CD4-positive, alpha-beta T cell (primary cell): ENCODE measurements at places on chromosomes 6 and 20.

GRCh38 chr6:32369660-32370059, 2.0 kb downstream of the TSBP1 start:
- no peak overlapping the region for H3K4me3 ChIP-seq
- H3K4me1 ChIP-seq = no peaks in the 10 kb centered on the region
- no peaks in the 10 kb centered on the region for H3K27me3 ChIP-seq
- no peak for DNase-seq
- H3K36me3 ChIP-seq = no peaks in the 10 kb centered on the region

DNA sequence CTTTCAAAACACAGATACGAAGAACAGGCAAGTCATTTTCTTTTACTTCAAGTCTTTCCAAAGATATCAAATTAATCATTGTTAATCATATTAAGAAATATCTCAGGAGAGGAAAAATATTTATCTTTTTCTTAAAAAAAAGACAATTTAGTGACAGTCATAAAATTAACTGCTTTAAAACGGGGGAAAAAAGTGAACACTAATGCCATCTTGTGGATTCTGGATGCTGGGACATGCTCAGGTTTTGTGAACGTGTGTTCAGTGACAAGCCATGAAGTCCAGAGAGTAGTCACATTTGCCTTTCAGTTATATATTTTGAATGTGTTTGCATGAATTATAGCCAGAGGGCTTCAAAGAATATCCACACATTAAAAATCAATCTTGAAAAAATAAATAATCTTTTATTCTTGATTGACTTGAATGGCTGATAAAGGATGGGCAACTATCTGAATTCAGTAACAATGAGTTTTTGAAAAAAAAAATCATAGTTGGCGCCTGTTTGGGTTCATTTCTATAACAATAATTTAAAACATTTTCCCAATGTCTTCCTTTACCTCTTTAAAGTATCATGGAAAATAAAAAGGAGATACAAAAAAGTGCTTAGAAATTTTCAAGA, 74.7 kb upstream of the NOX3 start:
- no peak for DNase-seq
- no peaks in the 10 kb centered on the region for H3K4me1 ChIP-seq
- no peaks in the 10 kb centered on the region for H3K27me3 ChIP-seq
- no peaks in the 10 kb centered on the region for H3K36me3 ChIP-seq
- no peak overlapping the region for H3K4me3 ChIP-seq

DNA sequence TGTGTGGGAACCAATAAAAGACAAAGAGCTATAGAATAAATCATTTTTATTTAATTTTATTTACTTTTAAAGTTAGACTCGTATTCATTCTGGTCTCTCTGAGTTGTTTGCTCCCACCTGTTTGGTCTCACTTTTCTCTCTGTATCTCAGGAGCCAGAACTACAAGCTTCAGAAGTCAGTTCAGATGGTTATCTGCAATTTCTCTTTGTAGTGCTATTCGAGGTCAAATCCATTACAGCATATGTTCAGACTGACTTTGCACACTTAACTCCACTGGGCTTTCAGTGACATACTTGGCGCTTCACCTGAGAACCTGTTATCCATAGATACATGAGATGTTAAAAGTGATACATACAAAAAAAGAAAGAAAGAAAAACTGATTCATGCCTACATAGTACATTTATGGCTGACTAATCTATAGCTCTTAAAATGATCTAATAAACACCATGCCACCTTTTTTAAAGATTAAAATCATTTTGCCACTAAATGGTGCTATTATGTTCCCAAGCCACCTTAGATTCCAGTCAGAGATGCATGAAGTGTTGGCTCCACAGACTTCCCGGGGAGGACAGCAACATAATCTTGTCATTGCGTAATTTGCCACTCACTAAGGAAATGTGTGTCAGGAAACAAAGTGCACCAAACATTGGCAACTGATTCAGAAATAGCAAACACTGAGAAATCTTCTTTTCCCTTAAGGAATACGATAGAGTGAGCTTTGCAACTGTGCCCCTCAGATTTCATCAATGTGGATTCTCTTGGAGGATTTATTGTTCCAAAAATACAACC, 396.7 kb downstream of the HACE1 start:
- no peak overlapping the region for H3K27ac ChIP-seq
- no peak for DNase-seq
- H3K4me3 ChIP-seq = no peak overlapping the region

GRCh38 chr6:1043458-1043836, 268.5 kb upstream of the FOXQ1 start:
- no peak overlapping the region for H3K27ac ChIP-seq
- DNase-seq = no peak
- H3K4me3 ChIP-seq = no peak overlapping the region
- H3K27me3 ChIP-seq = peaks cover 9% of the 10 kb centered on the region
- no peaks in the 10 kb centered on the region for H3K36me3 ChIP-seq

DNA sequence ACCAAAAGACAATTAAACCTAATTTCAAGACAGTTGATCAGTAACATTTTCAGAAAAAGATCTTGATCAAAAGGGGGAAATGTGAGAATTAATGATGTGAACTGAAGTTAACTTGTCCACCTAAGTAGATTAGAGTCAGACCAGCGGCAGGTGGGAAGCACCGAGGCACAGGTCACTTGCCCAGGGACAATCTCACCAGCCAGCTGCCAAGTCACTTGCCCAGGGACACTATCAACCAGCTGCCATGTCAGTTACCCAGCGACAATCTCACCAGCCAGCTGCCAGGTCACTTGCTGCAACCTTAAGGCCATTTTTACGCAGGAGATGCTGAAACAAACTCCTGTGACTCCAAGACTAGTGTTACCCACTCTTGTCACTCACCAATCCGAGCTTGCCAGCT, 187.6 kb upstream of the THBS2 start:
- H3K27ac ChIP-seq = no peak overlapping the region
- H3K36me3 ChIP-seq = no peaks in the 10 kb centered on the region
- no peaks in the 10 kb centered on the region for H3K27me3 ChIP-seq
- H3K4me3 ChIP-seq = no peak overlapping the region
- no peaks in the 10 kb centered on the region for H3K4me1 ChIP-seq

GRCh38 chr6:33633462-33634158, 12.5 kb downstream of the ITPR3 start:
- H3K4me1 ChIP-seq = peaks cover 56% of the 10 kb centered on the region
- peak overlapping the region; percentile 55 for H3K4me3 ChIP-seq
- H3K27me3 ChIP-seq = no peaks in the 10 kb centered on the region
- peak; percentile 44 for DNase-seq

GRCh38 chr6:41584668-41585205, 38.6 kb downstream of the FOXP4 start:
- H3K27ac ChIP-seq = no peak overlapping the region
- H3K4me1 ChIP-seq = no peaks in the 10 kb centered on the region
- no peaks in the 10 kb centered on the region for H3K27me3 ChIP-seq
- peaks cover 5% of the 10 kb centered on the region for H3K36me3 ChIP-seq

GRCh38 chr20:34642009-34642408, 34.9 kb downstream of the PIGU start:
- no peaks in the 10 kb centered on the region for H3K4me1 ChIP-seq
- H3K4me3 ChIP-seq = no peak overlapping the region
- H3K27me3 ChIP-seq = no peaks in the 10 kb centered on the region
- H3K36me3 ChIP-seq = peaks cover 28% of the 10 kb centered on the region
- DNase-seq = no peak
- H3K27ac ChIP-seq = no peak overlapping the region

- H3K27me3 ChIP-seq = peaks cover 3% of the 10 kb centered on the region
- H3K27ac ChIP-seq = no peak overlapping the region
- no peaks in the 10 kb centered on the region for H3K36me3 ChIP-seq
- H3K4me1 ChIP-seq = no peaks in the 10 kb centered on the region
Measured at GRCh38 chr6:96621983-96622382, 59.1 kb downstream of the FHL5 start.

- H3K4me1 ChIP-seq = no peaks in the 10 kb centered on the region
- H3K4me3 ChIP-seq = no peak overlapping the region
- no peaks in the 10 kb centered on the region for H3K27me3 ChIP-seq
- H3K27ac ChIP-seq = no peak overlapping the region
- no peak for DNase-seq
- H3K36me3 ChIP-seq = no peaks in the 10 kb centered on the region
Measured at GRCh38 chr6:126075335-126076071, 89.2 kb downstream of the TRMT11 start.

DNA sequence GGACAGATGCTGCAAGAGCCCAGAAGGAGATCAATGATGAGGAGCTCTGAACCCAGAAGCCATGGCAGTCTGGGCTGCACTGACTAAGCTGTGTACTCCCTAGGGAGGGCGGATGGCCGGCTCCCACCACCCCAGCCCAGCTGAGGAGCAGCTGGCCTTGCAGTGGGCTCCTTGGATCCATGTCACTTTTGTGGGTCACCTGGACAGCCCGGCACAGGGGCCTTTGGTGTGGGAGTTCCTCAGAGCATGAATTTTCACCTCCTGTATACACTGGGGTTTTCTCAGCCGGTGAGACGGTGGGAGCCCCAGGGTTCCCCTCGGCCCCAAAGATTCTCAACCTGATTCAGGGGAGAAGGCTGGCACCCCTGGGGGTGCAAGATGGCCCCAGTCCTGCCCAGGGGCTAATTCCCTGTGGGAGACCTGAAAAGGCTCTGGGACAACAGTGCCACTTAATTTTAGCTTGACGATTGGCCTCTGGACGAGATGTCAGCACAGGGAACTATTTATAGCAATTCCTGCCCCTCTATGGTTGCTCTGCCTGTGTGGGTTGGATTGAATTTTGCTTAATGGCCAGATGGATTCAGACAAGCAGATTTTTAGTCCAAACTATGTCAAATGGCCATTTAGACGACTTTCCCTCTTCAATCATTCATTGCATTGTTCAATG, 121.6 kb upstream of the PMEPA1 start:
- H3K27ac ChIP-seq = no peak overlapping the region
- DNase-seq = no peak
- H3K27me3 ChIP-seq = no peaks in the 10 kb centered on the region

DNA sequence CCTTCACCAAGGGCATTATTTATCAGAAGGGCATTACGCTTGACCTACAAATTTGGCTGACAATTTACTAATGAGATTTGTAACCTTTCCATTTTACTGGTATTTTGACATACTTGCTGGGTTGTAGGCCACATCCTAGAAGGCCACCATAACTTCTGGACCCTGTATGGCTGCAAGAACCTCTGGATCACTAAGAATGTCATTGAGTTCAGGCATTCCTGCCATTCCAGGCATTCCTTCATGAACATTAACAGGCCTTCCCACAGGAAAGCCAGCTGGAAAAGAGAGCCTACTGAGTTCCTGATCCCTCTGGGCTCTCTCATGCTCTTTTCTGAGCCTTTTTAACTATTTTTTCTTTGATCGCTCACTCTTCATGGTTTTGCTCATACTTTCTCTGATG, 28.4 kb upstream of the SLC35A1 start:
- no peak for DNase-seq
- no peaks in the 10 kb centered on the region for H3K4me1 ChIP-seq
- H3K27me3 ChIP-seq = peaks cover 2% of the 10 kb centered on the region
- no peaks in the 10 kb centered on the region for H3K36me3 ChIP-seq

GRCh38 chr6:170151321-170151771, 139.5 kb downstream of the DLL1 start:
- no peak overlapping the region for H3K4me3 ChIP-seq
- peaks cover 46% of the 10 kb centered on the region for H3K4me1 ChIP-seq
- H3K36me3 ChIP-seq = no peaks in the 10 kb centered on the region
- H3K27ac ChIP-seq = no peak overlapping the region
